RKO (cell line): ENCODE measurements at places on chromosomes 5 and 9.

- no peak for DNase-seq
Measured at GRCh38 chr5:148963664-148964063, 99.2 kb downstream of the SH3TC2 start.

DNA sequence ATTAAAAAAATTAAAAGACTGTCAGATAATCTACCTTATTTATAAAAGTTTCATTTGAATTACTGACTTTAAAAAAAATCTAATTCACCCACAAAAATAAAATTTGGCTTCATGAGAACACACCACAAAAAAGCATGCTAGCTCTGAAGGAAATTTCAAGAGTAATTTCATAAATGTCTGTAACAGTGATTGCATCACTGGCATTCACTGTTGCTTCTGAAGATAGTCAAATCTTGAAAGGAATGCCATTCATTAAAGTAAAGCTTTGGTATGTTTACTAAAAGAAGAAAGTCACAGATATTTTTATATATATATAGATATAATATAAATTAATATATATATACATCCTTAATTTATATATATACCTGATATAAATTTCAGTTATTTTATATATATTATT lies 43.4 kb downstream of the NADK2 start:
- no peak for DNase-seq

DNA sequence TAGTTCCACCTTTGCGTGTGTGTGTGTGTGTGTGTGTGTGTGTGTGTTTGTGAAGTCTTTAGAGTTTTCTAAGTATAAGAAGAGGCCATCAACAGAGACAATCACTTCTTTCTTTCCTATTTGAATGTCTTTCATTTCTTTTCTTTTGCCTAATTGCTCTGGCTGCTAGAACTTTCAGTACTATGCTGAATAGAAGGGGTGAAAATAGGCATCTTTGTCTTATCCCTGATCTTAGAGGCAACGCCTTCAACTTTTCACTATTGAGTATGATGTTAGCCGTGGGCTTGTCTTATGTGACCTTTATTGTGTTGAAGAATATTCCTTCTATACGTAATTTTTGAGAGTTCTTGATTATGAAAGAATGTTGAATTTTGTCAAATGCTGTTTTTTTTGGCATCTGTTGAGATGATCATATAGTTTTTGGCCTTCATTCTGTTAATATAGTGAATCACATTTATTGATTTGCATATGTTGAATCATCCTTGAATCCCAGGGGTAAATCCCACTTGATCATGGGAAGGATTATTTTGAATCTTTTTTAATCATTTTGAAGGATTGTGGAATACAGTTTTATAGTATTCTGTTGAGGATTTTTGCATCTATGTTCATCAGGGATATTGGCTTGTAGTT lies 134.8 kb upstream of the CD180 start:
- DNase-seq: no peak

GRCh38 chr5:122119205-122119604 lies 10.1 kb upstream of the ZNF474 start:
- no peak for DNase-seq

- DNase-seq: no peak
Measured at GRCh38 chr9:132639322-132639721, 30.5 kb downstream of the DDX31 start.

- no peak for DNase-seq
Measured at GRCh38 chr9:27421577-27421976, 102.5 kb upstream of the IFNK start.
